Activated naive CD8-positive, alpha-beta T cell treated with anti-CD3 and anti-CD28 coated beads, Interleukin-2, amount 50 U/mL, for 24 hours (primary cell): ENCODE measurements at places on chromosomes 1 and 21.

DNA sequence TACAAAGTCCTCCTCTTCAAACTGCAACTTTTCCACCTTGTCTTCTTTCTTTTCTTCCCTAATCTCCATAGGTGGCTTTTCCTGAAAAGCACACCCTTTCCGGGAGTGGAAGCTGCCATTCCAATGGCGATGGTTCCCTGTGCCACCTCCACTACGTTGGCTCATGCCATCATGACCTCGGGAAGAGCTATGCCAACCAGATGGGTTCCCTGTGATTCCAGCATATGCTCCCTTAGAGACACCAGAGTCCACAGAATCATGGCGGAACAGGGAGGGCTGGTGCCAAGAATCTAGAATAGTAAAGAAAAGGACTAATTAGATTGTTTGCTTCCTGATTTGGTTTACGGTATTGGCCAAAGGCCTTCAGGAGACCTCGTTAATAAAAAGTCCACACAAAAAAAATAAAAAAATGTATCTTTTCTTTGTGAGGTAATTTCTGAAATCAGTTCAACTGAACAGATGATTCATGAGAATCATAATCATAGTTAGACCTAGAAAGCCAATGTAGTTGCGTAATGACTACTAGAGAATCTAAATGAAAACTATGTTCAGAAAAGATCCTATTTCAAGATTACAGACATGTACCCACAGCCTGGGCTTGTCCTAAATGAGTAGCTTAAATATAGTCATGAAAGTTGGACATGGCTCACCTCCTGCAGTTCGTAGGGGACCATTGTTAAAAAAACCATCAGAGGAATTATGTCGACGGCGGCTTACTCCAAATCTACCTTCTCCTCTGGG is 30.9 kb upstream of the CCDC17 start:
- no peak for DNase-seq

DNA sequence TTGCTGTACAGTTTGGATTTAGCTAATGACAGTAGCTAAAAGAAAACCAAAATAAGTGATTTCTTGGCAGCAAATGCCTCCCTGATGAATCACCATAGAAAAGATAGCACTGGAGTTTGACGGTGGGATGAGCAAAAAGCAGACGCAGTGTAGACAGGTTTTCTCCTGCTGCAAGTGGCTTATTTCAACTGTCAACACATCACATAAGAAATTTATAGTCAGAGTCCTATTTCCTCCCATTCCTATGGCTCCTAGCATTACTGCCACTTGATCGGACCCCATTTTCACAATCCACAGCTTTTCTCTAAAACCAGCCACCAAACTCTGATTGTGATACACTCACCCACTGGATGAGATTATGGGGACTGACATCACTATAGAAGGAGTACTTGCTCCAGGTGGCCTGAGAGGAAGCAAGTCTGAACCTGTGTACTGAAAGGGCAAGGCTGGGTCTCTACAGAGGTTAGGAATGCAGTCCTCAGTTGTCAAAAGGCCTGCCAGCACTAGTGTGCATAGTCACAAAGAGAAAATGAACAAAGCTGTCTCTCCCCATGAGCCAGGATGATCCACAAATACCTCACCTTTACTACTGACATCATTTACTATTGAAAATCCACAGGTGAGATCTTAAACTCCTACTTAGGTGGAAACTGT is 359.8 kb downstream of the LTN1 start:
- no peak for DNase-seq

- DNase-seq = no peak
Observed at GRCh38 chr1:47252369-47252768, 20.3 kb upstream of the TAL1 start.

- peak; percentile 81 for DNase-seq
Observed at GRCh38 chr21:44454747-44455523, at the start of gene LRRC3. Gene LRRC3 (plus strand): TSS chr21:44455510. CDS start chr21:44456645, 1,135 bp downstream.

- no peak for DNase-seq
Observed at GRCh38 chr1:115240297-115240696, 97.8 kb downstream of the NGF start.

DNA sequence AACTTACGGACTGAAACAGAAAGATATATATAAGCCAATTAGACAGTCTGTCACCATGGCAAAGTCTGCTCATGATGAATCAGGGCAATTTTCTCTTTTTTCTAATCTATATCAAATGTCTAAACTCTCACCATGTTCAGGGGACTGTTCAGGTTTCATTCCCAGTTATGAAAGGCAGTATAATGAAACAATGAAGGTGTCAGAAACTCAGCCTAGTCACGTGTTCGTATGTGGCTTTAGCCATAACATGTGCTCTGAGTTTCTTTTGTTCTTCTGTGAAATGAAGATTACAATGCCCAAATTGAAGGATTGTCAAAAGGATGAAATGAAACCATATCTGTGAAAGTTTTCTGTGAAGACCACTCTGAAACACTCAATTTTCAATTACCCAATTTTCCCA is 392.9 kb downstream of the DSCAM start:
- no peak for DNase-seq

DNA sequence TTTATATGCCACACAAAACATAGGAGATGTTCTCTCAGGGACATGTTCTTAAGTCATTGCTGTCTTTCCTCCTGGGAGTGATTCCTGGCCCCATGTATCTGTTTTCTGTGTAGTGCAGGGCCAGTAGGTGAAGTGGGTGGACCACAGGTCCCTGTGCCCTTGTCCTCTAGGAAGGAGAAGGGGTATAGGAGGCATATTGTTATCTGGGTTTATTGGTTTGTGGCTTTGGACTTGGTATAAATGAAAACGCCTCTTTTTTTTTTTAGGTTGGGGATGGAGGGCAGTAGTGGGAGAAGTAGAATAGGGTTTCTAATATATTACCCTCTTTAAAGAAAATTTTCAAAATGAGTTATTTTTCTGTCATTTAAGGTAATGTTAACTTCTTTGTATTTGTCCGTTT is 29.4 kb downstream of the DYRK1A start:
- no peak for DNase-seq

- DNase-seq = no peak
Observed at GRCh38 chr1:82323144-82323841, 522.6 kb downstream of the ADGRL2 start.

DNA sequence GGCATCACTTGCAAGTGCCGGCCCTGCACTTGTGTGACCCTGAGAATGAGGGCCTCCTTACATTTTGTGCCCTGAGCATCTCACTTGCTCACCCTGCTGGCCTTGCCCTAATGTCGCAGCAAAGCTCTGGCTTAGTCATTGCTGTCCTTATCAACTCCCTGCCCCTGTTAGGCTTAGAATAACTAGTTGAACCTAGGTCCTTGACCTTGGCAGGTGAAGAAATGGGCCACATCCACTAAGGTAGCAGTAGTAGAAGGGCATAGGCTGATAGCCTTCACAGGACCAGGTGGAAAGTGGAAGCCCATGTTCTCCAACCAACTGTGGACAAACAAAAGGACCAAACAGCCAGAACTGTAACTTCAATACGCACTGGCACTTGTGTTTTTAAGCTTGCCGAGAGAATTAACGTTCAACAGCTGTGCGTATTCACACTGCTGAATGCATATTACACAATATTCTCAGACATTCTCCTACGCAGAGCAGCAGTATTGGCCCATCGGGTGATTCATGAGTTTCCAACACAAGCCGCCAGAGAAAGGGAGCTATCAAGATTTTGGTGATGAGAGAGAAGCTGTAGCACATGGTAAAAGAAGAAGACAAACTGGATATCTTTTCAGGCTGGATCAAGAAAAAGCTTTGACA is 27.7 kb upstream of the PTGFRN start:
- peak; percentile 37 for DNase-seq

DNA sequence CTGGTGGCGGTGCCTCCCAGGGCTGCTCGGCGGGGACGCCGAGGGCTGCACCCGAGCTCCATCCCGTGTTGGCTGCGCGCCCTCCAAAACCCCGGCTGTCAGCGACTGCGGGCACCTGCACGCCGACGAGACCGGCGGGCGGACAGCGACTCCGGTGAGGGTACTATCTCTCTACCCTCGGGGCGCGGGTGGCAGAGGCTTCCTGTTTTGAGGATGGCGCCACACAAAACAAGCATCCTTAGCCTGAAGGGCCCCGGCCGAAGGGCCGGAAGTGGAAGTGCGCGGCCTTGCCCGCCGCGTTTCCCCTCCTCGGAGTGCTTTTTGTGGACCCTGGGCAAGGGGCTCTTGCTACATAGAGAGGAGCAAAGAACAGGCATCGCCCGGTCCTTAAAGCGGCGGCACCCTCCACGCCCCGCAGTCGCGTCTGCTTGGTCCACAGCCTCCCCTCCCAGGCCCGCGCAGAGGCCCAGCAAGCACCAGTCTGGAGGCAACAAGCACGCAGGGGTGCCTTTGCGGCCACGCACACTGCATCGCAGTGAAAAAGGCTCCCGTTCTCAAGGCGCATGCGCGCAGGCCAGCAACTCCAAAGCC is 561 bp upstream of the COQ8A start:
- DNase-seq = no peak

- no peak for DNase-seq
Observed at GRCh38 chr1:172760121-172760520, 101.2 kb downstream of the FASLG start.

GRCh38 chr21:28410256-28410655 is 582.4 kb downstream of the LTN1 start:
- no peak for DNase-seq

- no peak for DNase-seq
Observed at GRCh38 chr1:1406101-1406820, 832 bp downstream of the MRPL20 start.

- no peak for DNase-seq
Observed at GRCh38 chr1:213988507-213989001, 781 bp downstream of the PROX1 start.

GRCh38 chr1:21764615-21765423 is 18.1 kb downstream of the USP48 start:
- DNase-seq = peak; percentile 34

- DNase-seq = peak; percentile 35
Observed at GRCh38 chr1:38608202-38608864, 251.2 kb downstream of the RRAGC start.

- no peak for DNase-seq
Observed at GRCh38 chr1:185419718-185420117, 102.7 kb upstream of the IVNS1ABP start.

- DNase-seq = no peak
Observed at GRCh38 chr1:14894811-14895560, 258.6 kb upstream of the TMEM51 start.

- no peak for DNase-seq
Observed at GRCh38 chr1:105700723-105701122, 1355.8 kb upstream of the PRMT6 start.

DNA sequence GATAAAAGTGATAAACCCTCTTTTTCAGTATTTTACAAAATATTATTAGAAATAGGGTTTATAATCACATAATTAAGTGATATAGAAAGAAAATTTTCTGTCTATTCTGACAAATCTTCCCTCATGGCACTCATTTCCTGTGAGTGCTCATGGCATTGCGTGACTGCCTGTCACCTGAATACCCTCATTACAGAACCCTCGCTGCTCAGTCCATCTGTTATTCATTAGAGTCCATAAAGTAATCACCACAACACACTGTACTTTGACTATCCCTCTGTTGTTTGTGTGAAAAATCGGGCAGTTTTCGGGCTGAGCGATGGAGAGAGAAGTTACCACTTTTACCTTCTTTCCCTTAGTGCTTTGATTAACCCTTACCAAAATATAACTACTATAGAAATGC is 100.4 kb upstream of the BRINP3 start:
- DNase-seq = no peak

DNA sequence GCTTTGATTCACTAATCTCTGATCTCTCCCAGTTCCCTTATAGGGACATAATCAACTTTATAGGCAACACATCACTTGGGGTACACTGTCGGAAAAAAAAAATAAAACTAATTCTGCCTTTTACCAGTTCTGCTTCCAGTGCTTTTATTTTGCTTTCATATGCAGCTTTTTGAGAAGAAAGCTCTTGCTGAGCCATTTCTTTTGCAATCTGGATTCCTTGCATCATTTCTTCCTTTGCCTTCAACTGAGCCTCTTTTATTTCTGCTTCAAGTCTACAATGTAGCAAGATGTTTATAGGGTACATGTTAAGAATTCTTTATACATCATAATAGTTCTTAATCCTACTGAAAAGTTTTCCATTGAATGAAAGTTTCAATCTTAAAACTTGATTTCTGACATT is 30.6 kb downstream of the KIF14 start:
- DNase-seq = no peak

- DNase-seq = no peak
Observed at GRCh38 chr1:40897513-40897912, 35.4 kb upstream of the CITED4 start.

DNA sequence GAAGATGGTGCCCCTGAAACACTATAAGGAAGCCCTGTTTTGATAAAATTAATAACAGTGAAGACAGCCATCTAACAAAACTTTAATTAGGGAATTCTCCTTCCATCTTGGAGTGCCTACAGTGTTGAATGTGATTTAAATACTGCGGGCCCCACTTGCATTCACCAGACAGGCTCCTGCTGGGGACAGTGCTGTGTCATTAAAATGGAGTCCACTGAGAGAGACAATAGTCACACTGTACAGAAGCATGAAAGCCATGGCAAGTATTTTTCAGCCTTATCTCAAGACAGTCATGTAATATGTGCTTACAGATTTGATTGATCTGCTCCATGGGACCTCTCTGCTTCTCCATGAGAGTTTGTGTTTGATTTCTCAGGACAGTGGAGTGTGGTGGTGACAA is 29.7 kb upstream of the ZBTB18 start:
- no peak for DNase-seq

GRCh38 chr1:200488375-200489165 is 78.7 kb upstream of the ZNF281 start:
- peak; percentile 38 for DNase-seq

DNA sequence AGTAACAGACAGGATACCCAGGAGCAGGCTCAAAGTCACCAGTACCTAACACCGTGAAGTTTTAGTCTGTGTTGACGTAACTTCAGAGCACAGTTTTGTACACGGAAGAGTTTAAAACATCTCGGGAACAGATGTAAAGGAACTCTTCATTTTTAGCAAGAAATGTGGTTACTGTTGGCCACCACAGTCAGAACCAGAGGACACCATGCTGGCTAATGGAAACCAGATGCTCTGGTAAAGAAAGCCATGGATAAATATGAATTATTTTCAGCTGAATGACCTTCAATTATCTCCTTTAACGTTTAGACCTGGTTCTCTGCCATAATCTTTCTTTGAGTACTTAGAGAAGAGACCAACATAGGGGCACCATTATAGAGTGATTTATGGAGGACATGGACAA is 115.9 kb downstream of the NTMT2 start:
- no peak for DNase-seq
